ENCODE measurements at places on chromosomes 4 and X.

DNA sequence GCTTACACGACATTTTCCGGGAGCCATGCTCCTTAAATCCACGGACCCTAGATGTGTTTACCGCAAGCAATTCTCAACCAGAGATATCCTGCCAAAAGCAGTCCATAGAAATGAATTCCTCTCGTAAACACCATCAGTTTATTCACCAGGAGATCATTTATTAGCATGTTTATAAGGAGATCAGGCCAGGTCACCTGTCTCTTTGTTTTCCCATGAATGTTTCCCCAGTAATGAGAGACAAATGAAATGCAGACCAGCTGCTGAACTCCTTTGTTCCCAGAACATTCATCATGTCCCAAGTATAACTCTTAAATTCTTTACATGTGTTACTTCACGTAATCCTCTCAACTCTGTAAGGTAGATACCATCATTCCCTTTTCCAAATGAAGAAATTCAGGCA, 137.1 kb downstream of the DDX53 start:
- no peak for DNase-seq

GRCh38 chrX:131331152-131331551, 42.0 kb upstream of the IGSF1 start:
- no peak for DNase-seq

GRCh38 chr4:25938787-25939186, 24.8 kb downstream of the SMIM20 start:
- DNase-seq = peak; percentile 32

DNA sequence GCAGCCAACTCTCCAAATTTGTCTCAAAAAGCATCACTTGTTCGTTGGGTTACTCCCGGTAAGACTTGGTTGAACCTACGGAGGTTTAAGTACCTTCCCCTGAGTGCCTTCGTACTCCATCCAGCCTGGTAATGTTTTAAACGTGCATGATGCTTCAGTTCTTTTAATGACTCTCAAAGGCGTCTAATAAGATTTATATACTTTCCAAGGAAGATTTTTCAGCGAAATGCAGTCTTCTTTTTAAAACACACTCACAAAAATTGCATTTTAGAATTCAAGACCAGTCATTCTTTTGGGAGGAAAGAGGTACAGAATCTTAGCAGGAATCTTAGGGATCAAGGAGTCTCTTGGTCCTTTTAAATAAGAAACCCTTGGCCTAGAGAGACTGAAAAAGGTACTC, 430 bp upstream of the TRPC3 start:
- DNase-seq = no peak

DNA sequence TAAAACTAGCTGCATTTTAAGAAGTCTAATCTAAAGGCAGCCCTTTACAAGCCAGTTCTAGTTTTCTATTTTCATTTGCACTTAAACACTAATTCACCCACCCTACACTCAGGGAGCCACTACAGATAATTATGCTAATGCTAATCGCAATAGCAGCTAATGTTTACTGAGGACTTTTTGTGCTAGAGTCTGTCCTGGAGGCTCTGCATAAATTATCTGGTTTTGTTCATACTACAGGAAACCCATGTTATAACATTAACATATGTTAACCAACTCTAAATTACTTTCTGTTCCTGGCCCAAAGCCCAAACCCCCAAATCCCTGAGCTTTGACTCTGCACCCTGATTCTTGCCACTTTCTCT, 480 bp upstream of the RADX start:
- no peak for DNase-seq

- DNase-seq = no peak
Observed at GRCh38 chrX:119885554-119886428, 9.9 kb upstream of the AKAP14 start.

DNA sequence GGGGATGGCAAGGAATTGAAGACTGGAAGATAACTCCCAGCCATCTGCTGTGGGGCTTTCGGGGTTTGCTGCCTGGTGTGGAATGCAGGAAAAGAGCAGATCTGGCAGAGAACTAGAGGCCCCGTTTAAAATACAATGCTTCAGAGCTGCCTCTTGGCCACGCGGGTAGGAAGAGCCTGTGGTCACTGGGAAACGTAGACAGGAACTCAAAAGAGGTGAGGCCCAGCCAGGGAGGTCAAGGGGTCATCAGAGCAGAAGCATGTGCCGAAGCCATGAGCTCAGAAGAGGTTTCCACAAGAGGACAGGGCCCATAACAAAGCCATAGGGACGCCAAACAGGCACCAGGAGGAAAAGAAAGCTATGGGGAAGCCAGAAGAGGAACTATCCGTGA, 14.5 kb upstream of the STS start:
- DNase-seq = no peak

- no peak for DNase-seq
Observed at GRCh38 chrX:103254171-103254824, 657 bp downstream of the TCEAL8 start.

DNA sequence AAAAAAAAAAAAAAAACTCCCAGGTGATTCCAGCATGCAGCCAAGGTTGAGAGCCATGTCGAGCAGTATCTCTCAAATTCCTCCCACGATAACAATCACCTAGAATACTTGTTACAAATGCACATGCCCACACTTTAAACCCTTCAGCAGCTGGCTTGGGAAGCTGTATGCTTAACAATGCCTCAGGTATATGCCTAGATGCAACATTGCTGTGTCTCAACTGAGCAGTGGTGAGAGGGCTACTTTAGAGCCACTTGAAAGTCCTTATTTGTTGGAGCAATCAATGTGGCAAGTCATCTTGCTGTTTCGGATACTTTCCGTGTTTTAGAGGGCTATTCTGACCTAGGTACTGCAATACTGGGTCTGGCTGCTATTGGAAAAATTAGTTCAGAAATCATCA, 487.4 kb downstream of the INPP4B start:
- no peak for DNase-seq

- no peak for DNase-seq
Observed at GRCh38 chr4:89539797-89540711, 232.5 kb upstream of the GPRIN3 start.

GRCh38 chr4:95528388-95528948, 20.3 kb downstream of the UNC5C start:
- DNase-seq = no peak

All from activated CD4-positive, alpha-beta T cell treated with anti-CD3 and anti-CD28 coated beads, Interleukin-2, amount 50 U/mL, for 24 hours (primary cell).